NCI-H1930 (cell line): ENCODE measurements at places on chromosomes 3 and 15.

DNA sequence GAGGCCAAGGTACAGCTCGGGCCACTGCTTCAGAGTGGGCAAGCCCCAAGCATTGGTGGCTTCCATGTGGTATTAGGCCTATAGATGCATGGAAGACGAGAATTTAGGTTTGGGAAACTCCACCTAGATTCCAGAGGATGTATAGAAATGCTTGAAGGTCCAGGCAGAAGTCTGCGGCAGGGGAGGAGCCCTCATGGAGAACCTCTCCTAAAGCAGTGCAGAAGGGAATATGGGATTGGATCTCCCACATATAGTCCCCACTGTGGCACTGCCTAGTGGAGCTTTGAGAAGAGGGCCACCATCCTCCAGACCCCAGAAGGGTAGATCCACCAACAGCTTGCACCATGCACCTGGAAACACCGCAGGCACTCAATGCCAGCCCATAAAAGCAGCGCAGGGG, 48.1 kb upstream of the XXYLT1 start:
- no peak for DNase-seq

- no peak for DNase-seq
These were observed 477.8 kb upstream of the RGMA start for GRCh38 chr15:93566762-93567161.

DNA sequence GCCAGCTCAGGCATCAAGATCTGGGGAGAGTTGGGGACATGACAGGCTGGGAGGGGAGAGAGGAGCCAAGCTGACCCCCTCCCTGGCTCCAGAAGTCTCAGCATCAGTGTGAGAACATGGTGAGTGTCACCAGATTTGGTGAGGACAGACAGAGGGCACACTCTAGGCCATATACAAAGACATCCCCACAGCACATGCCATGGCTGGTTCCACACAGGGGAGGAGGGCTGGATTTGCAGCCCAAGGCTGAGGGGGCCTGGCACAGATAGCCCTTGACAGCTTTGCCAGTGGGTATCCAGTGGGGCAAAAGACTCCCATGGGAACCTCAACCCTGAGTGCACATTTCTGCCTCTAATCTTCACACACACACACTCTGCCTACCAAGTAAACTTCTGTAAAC, 10.1 kb upstream of the ANKRD63 start:
- no peak for DNase-seq

DNA sequence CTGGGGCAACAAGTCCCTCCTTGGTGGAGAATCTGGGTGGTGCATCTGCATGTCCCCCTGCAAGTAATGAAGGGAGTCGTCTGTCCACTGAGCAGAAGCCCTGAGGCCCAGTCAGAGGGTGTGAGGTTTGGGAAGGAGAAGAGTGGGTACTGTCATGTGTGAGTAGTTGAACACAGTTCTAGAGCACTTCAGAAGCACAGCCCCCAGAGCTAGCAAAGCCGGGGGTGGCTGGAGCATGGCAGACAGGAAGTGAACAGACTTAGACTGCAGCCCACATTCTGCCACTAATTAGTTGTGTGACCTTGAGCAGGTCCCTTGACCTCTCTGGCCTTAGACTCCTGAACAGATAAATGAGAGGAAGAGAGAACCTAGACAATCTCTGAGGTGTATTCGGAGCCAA, 207.6 kb downstream of the UACA start:
- DNase-seq = no peak

GRCh38 chr15:65856821-65857455, 12.4 kb upstream of the RAB11A start:
- peak; percentile 19 for DNase-seq

DNA sequence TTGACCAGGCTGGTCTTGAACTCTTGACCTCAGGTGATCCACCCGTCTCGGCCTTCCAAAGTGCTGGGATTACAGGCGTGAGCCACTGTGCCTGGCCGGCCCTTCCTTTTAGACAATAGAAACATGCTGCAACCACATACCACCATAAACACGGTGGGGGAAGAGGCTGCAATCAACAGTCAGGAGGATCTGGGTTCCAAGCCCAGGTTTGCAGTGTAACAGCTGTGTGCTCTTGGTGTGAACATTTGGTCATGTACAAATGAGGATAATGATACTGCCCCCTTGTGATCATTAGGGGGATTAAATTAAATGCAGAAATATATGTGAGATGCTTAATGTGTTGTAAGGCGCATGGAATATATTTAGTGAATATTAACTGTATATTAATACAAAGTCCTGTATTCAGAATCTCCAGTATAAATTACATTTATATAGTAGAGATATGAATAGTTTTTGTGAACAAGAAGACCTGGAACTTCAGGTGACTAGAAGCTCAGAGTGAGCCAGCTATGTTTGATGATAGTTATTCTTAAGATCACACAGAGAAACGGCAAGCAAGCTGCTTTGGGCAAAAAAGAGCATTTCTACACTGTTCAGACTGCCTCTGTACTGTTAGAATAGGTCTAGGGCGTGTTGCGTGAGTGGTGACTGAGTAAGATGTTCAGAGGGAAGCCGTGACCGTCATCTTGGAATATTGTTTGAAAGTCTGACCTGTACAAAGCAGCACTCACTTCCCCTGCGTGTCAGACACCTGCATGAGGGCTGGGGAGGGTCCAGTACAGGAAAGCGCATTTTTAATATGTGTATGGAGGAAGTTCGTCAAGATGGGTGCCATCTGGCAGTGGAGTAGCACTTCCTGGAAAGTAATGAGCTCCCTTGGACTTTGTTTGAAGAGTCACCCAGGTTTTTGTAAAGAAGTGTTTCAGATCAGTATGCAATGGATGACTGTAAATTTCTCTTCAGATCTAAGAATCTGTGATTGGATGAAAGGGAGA, 125.8 kb downstream of the PGPEP1L start:
- DNase-seq = no peak

DNA sequence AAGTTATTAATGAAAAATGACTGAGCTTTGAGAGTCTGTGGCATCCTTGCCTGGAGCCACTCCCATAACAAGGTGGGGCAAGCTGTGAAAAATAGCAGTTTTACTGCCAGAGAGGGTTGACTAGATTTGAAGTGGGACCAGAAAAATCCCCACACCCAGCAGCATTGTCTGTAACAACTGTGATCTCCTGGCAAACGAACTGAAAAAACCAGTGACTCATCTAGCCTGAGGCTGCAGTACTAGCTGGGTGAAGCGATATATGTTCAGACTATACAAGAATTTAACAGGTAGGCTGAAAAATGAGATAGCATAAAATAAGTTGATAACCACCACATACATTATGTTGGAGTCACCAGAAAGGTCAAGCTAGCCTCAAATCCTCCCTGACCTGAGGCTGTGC, 64.0 kb downstream of the DPH6 start:
- no peak for DNase-seq

DNA sequence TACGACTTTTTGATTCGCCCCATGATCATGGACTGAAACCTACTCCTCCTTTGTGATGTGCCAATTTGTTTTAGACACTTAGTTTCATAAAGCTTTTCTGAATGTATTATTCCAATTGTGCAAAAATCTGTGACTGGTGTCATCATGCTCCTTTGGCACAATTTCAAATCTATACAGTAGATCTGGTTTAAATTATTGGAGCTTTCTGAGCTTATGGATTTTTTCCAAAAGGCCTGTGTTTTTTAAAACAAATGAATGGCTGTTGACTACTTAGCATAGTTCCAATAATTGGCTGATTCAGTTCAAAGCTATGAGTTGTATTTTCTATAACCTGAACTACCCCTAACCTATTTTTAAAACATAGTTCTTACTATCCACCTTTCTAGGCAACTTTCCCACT, 282.7 kb downstream of the CNTN3 start:
- DNase-seq = no peak

GRCh38 chr15:55627730-55628368, 39.7 kb upstream of the PYGO1 start:
- DNase-seq = no peak

DNA sequence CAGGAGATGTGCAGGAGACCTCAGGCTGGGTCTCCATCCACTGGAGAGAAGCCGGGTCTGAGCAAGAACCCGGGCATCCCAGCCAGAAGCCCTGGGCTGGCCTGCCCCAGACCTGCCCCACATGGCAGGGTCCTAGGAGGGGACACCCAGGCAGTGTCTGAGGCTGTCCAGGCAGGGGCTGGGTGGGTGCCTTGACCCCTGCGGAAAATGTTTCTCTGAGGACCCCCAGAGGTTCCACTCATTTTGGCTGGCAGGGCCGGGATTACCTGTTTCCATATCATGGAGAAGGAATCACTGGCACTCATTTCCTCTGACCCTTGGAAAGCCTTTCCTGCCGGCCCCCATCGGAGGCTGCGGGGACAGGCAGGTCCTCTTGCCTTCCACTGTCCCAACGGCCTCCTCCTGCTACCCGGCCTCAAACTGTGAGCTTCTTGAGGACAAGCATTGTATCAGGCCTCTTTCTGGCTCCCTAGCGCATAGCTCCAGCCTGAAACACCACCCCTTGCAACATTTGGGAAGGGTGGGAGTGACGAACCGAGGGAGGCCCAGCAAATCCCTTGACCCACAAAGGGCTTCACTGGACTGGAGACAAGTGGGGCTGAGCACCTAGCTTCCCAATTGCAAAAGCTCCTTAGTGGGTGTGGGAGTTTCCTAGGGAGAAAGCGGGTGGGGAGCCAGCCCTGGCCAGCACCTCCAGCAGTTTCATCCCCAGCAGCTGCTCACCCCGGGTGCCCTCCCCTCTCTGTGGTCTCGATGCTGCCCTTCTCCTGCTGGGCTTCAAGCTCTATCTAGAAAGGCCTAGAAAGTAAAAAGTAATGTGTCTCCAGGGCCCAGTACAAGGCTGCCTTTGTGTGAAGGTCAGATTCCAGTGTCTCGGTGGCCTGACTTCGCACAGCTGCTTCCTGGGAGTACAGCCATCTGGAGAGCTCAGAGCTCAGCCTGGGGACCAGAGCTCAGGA, 29.7 kb downstream of the ACSBG1 start:
- no peak for DNase-seq

DNA sequence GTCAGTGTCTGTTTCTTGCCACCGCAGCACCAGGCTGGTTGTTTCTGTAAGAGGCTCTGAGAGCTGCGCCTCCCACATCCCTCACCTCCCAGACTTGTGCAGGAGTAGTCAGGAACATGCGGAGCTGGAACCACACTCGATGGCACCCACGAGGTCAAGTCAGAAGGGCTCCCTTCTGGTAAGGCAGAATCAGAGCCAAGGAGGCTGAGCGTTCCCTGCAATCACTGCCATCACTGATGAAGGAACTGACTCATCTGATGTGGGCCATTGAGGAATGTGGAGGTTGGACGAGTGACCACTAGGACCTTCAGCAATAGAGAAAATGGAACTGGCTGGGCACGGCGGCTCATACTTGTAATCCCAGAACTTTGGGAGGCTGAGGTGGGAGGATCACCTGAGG, 35.7 kb upstream of the BLM start:
- no peak for DNase-seq

GRCh38 chr15:89999676-90000185, 1.4 kb upstream of the ZNF710 start:
- DNase-seq = no peak

DNA sequence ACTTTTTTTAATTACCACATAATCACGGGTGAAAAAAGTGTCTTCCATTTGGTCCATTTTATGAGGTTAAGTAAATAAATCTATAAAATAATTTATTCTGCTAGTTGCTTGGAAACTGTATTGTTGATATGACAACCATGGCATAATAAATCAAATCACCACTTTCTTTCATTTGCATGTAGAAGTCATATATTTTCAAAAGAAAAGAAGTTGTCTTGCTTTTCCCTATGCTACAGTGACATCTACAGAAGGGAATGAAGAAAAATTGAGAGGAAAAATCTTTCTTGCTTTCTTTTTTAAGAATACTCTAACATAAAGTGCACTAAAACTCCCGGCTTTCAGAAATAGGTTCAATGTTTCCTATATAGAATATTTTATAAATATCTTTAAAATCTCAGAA, 228.5 kb downstream of the ZBBX start:
- DNase-seq = no peak

DNA sequence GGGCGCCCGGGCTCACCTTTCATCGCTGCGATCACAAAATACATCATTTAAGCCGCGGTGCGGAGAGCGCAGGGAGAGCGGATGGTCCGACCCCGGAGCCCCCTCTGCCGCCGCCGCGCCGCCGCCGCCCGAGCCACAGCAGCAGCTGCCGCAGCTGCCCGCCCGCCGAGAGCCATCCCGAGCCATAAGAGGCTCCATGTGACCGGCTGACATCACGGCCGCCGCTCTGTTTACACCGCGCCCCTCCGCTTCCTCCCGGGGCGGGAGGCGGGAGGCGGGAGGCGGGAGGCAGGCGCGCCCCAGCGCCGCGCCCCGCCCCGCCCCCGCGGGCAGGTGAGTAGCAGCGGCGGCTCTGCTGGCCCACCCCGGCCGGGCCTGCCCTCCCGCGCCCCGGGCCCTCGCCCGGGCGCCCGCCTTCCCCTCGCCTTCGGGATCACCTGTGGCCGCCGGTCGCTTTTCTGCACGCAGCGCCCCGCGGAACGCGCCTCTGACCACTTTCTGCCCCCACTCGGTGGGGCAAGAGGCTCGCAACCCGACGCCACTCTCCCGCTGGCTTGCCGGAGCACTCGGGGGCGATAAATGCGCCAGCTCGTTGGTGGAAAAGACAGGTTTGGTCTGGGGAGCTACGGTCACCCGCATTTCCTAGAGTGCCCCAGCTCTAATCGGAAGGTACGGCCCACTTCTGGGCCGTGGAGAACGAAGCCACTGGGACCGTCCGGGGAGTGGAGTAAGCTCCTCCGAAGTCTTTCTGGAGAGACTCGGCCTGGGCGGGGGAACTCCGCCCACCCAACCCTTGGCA, 113.6 kb upstream of the ICE2 start:
- DNase-seq = peak; percentile 66

DNA sequence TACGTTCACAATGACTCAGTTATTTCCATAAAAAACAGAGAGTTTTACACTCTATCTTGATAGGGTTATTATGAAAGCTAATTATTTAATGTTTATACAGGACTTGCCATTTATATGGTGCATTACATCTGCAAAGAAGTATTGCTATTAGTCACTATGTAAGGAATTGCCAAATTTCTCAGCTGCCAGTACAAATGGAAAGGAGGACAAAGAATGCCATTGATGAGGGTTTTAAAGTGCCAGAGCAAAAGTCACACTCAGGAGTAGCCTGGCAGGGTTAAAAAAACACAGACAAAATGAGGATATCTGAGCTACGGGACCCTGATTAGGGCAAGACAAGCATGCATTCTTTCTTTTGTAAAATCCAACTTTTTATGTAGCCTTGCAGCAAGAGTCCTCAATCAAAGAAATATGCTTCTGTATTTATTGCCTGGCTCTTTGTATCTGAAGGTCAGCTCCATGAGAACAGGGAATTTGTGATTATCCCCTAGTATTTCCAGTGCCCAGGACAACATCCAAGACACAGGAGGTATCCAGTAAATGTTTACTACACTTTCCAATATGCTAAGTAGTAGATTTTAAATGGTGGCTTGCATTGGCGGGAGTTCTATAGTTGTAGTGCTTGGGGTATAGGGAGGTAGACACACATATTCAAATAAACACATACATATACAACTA, 1013.6 kb downstream of the ROBO1 start:
- DNase-seq = no peak

GRCh38 chr15:80925597-80926059, 64.0 kb downstream of the MESD start:
- no peak for DNase-seq
